Left lobe of liver (tissue), 2 donors: ENCODE measurements at places on chromosomes 12 and 14. TPM values are rescaled to one million over a fixed set of nuclear protein-coding genes. Genes with fewer than 3 reads are reported as not detected.

GRCh38 chr12:96751626-96752025, 155.4 kb upstream of the NEDD1 start:
- no peak for DNase-seq

DNA sequence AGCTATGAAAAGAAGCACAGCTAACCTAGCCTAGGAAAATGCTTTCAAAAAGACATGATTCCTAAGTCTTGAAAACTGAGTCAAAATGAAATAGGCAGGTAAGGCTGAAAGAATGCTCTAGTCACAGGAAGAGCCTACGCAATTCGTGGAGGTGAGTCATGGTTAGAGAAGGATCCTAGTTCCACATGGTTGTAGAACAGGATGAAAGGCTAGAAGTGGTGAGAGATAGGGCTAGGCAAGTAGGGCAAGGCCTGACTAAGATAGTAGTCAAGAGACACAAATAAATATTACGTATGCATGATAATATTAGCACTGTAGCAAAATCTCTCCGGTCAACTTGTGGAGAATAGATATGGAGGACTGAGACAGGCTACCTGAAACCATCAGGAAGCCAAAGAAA, 47.2 kb downstream of the PLCZ1 start:
- DNase-seq, result no peak

SYCP3 gene
- not detected for total RNA-seq

RIN3 gene
- 20.2 TPM for total RNA-seq
